ENCODE measurements at places on chromosomes 1 and 21.
A peak's percentile ranks its signal among the peaks of the same experiment; 100 is the strongest.

- no peak for DNase-seq
These were observed 61.8 kb upstream of the NBL1 start for GRCh38 chr1:19582318-19582717.

DNA sequence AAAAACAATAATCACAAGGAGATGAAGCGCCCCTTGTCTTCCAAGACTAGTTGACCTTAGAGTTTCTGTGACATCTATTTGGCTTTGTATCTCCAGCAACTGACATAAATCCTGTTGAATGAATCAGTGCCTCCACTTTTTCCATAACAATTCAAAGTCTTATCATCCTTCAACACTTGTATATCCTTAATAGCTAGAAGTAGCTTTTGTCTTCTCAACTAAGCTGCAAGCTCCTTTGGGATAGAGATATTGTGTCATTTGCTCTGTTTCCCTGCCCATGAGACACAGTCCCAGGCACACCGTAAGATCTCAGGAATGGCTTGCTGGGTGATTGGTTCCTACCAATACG, 5.7 kb downstream of the PIGR start:
- DNase-seq = no peak

DNA sequence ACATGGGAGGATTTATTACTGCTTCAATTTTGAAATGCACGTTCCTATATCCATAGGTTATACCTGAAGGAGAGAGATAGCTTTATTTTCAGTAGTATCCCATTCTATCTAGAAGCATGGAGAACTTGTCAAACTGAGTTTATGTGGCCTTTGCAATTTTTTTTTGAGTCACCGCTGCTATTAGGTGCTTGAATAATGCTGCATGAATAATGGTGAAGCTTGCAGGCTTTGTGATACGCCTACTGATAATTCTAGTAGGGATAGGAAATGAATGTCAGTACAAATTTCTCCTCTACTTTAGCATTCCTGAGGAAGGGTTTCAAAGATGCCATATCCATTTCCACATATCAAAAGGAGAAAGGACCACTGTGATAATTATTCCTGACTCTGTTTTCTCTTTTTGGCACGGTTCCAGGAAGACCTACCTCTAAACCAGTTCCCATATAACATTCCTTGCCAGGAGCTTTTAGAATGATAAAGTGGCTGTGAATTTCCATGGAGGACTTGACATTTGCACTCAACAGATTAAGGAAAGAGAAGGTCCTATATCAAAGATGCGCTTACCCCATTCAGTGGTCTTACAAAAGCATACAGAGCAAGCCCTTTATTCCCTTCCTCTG, 83.5 kb downstream of the SPATA46 start:
- no peak for DNase-seq

DNA sequence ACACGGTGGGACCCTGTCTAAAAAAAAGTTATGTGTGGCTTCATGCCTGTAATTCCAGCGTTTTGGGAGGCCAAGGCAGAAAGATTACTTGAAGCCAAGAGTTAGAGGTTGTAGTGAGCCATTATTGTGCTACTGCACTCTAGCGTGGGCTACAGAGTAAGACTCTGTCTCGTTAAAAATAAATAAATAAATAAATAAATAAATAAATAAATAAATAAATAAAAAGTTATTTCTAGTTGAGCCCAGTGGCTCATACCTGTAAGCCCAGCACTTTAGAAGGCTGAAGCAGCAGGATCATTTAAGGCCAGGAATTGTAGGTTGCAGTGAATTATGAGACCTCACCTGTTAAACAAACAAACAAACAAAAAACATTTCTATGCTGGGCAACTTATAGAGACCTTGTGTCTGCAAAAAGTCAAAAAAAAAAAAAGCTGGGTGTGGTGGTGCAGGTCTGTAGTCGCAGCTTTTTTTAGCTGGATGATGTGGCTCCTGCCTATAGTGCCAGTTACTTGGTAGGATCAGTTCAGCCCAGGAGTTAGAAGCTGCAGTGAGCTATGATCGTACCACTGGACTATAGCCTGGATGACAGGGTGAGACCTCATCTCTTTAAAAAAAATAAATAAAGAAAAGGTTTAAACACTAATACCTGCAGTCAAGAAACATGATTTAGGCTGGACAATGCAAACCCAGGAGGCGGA, 25.6 kb downstream of the GON4L start:
- no peak for DNase-seq

DNA sequence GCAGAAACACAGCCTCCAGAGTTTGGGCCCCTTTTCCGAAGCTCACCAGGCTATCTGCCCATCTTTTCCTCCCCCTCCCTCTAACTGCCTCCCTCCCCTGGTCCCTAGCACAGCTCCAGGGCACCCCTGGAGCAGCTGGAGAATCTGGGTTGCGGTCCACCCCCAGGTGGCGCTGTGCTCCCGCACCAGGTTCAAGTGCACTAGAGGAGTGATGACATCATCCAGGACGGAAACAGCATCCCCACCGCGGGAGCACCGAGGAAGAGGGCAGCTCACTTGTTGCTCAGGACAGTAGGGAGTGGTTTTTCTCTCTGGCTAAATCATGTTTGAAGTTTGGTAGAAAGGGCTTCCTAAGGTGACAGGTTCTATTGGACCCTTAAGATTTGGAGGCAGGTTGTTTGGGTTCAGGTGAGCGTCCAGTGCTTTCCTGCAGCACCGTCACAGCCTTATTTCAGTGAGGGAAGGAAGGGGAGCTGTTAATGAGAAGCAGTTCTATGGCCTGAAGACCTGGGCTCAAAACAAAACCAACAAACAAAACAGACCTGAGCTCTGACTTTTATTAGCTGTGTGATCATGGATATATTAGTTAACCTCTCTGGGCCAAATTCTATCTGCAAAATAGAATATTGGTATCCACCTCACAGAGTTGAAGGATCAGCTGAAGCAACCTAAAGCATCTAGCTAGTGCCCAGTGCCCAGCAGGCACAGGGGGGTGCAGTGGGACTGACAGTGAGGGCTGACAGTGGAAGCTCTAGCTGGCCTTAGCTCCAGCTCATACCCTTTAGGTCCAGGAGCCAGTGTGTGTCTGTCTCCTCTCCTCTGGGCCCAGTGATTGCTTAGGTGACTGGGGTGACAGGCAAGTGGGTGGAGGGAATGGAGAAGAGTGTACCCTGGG, 7.5 kb downstream of the SHISA4 start:
- DNase-seq = peak; percentile 70

DNA sequence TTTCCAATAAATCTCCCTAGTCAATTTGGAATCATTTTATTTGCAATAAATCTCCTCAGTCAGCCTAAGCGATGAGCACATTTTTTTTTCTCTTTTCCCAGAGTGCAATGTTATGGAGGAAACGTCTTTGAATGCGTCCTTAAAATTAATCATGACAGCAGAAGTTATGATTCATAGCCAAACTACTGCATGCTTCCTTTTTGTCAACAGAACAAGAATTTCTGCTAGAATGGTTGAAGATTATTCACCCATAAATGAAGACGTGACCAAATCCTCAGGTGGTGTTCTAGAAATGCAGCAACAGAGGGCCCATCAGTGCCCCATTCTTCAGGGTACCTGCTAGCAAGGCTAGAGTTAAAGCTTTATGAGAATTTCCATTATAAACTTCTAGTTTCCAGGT, 407.9 kb upstream of the PKN2 start:
- DNase-seq = no peak

DNA sequence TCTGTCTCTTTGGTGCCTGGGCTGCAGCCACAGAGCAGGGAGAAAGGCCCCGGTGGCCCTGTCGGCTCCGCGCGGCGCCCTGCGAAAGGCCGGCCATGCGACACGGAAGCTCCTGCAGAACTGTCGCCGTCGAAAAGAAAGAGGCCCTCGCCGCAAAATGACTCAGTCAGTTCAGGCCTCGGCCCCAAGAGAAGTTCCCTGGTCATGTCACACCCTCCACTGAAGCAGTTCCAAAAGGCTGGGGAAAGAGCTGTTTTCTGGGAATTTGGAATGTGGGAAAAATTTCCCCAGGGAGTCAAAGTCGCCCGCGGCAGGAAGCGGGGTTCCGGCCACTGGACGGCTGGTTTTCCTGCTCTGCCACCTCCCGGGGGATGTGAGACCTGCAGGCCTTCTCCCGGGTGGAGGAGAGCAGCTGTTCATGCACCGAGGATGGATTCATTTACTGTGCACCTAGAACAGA, 115.8 kb upstream of the ZNF678 start:
- no peak for DNase-seq

DNA sequence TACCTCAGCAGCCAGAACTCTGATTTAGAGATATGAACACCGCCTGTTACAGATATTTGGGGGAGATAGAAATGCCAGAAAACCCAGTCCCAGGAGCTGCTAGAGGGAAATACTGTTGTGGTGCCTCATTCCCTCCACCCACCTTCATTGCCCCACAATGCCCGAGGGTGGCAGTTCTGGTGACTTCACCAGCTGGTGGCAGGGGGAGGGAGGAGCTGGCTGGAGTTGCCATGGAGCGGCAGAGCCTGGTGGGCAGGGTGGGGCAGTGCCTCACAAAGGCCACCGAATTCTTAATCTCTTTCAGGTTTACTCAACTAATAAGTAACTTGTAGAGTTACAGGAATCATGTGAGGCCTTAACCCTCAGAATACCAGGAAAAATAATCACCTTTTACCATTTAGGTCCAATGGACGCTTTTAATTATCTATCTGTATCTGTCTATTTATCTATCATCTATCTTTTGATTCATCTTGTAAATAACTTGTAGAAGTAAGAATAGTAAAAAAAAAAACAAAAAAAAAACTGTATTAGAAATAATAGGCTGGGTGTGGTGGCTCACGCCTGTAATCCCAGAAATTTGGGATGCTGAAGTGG, 11.7 kb upstream of the S100A11 start:
- no peak for DNase-seq

DNA sequence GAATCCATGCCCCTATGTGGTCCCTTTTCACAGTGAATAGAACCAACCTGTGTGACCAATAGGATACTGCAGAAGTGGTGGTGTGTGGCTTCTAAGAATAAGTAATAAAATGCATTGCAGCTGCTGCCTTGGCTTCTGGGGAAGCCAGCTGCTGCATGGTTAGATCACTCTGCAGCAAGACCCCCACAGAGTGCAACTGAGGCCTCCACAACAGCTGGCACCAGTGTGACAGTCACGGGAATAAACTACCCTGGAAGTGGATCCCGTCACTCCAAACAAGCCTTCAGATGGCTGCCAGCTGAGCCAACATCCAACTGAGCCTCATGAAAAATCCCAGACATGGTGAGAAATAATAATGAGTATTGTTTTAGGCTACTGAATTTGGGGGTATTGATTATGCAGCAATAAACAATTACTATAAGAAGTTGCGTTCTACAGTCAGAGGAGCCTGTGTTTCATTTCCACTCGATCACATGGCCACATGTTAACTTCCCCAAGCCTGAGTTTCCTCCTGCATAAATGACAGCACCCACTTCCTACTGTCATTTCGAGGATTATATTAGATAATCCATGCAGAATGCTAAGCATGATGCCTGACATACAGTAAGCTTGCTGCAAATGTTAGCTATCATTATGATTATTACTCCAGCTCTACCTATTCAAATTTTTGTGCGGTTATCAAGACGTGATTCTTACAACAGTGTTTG, 20.8 kb upstream of the COG2 start:
- DNase-seq = no peak

DNA sequence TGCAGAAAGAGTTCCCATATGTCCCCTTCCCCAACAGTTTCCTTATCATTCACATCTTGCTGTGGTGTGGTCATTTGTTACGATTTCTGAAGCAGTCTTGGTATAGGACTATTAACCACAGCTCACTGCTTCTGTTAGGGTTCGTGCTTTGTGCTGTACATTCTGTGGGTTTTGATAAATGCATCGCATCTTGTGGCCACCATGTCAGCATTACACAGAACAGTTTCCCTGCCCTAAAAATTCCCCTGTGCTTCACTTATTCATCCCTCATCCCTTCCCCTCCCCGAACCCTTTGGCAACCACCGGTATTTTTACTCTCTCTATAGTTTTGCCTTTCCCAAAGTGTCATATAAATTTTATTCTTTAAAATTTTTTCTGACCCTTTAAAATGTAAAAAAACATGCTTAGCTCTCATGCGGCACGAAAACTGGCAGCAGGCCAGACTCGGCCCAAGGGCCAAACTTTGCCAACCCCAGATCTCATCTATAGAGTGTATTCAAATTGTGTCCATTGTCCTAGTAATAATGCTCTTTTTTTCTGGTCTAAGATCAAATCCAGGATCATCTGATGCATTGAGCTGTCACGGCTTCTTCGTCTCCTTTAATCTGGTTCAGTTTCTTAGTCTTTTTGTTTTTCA, 78.2 kb downstream of the SIM2 start:
- DNase-seq = no peak

DNA sequence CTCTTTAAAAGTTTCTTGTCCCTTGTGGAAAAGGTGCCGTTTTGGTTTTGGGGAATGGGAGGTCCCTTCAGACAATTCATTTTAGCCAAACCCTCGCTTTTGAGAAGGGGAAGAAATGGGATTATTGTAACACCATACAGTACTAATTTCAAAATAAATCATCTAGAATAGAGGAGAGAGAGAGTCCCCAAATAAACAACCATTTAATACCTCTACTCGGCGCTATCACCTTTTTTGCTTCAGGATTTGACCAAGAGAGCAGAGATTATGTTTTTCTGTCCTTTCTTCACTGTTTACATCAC, 770 bp upstream of the RC3H1 start:
- no peak for DNase-seq

GRCh38 chr1:64437453-64437852, 32.5 kb upstream of the CACHD1 start:
- DNase-seq = no peak

DNA sequence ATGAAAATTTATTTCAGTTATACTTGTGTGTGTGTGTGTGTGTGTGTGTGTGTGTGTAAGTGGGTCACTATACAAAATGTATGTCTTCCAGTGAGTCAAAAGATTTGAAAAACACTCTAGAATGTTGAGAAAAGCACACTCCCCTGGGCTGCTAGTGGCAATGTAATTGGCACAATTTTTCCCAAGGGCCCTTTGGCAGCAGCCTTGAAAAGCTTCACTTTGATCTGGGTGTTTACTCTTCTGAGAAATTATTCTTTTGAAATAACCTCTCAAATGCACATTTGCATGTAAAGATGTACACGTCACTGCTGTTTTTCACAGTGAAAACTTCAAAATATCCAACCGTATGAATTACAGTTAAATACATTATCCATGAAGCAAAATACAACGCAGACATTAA, 22.1 kb upstream of the SLC44A3 start:
- DNase-seq = no peak

GRCh38 chr1:180851995-180852887, 60.5 kb upstream of the KIAA1614 start:
- no peak for DNase-seq

DNA sequence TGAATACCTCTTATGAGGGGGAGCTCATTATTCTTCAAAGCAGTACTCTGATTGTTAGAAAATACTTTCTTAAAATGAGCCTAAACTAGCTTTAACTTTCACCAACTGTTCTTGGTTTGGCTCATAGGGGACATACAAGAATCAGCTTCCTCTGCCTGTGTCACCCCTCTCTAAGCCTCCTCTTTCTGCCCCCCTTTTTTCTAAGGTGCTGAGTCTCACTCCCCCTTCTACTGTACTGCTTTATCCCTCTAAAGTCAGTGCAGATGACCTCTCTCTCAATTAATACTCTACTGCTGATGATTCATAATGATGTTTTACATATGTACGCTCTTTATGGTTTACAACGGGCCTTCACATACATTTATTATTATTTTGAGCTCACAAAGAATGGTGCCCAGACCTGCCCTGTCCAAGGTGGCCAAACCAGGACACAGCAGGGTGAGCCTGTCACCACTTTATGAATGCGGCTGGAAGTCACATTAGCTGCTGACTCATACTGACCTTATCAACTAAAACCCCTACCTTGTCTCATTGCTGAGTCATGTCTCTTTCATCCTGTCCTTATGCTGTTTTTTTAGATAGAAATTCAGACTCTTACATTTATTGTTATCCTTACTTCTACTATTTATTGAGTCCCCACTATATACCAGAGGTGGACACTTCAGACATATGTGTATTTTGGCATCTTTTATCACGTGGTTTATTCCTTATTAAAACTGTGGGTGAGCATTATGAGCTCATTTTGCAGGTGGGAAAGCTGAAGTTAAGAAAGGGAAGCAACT, 126.9 kb downstream of the RNF220 start:
- no peak for DNase-seq
